Activated CD4-positive, alpha-beta memory T cell treated with anti-CD3 and anti-CD28 coated beads, Interleukin-2, amount 10 ng/mL, durations not matched to agents 7 days and 5 days (primary cell): ENCODE measurements at places on chromosomes 5 and 9. TPM values are rescaled to one million over a fixed set of nuclear protein-coding genes. Genes with fewer than 3 reads are reported as not detected.
A peak's percentile ranks its signal among the peaks of the same experiment; 100 is the strongest.

DNA sequence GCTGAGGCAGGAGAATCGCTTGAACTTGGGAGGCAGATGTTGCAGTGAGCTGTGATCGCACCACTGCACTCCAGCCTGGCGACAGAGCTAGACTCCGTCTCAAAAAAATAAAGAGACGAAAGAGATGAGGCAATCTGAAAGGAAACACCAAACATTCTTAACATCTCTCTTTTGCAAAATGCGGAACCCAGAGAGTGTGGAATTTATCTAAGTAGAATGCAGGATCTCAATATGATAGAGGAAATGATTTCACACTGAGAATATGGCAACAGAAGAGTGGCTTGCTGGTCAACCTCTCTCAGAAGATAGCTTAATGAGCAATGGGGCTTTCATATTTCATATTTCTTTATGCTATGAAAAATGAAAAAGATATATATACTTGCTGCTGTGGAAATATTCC lies 33.4 kb upstream of the PCA3 start:
- DNase-seq: no peak
- peaks cover 26% of the 10 kb centered on the region for H3K27me3 ChIP-seq
- H3K4me1 ChIP-seq: no peaks in the 10 kb centered on the region
- no peak overlapping the region for H3K4me3 ChIP-seq
- H3K27ac ChIP-seq: no peak overlapping the region
- no peaks in the 10 kb centered on the region for H3K36me3 ChIP-seq

DNA sequence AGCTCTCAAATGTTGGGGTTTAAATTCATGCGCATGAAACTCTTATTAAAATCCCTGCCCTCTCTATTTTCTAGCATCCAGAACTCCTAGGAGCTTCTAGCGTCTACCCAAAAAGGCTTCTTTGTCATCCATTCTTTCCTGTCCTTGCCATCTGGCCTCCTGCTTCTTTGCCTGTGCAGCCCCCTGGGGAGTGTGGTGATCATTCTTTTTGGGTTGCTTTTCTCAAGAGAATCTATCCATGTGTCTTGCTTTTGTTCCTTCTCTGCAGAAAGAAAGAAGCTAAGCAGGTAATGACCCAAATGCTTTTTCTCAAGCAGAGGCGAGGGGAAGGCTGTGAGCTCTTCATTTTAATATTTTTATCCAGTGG lies 26.6 kb downstream of the SKP2 start:
- H3K27me3 ChIP-seq: no peaks in the 10 kb centered on the region
- H3K4me3 ChIP-seq: no peak overlapping the region
- no peak for DNase-seq
- no peak overlapping the region for H3K27ac ChIP-seq

GRCh38 chr9:7936163-7936562 lies 136.6 kb upstream of the DMAC1 start:
- peaks cover 20% of the 10 kb centered on the region for H3K4me1 ChIP-seq
- peak overlapping the region; percentile 47 for H3K4me3 ChIP-seq

- H3K4me1 ChIP-seq: peaks cover 5% of the 10 kb centered on the region
- no peaks in the 10 kb centered on the region for H3K36me3 ChIP-seq
- H3K4me3 ChIP-seq: no peak overlapping the region
- H3K27ac ChIP-seq: no peak overlapping the region
- DNase-seq: no peak
- peaks cover 7% of the 10 kb centered on the region for H3K27me3 ChIP-seq
These were observed 155.5 kb upstream of the WWC1 start for GRCh38 chr5:168135897-168136296.

DNA sequence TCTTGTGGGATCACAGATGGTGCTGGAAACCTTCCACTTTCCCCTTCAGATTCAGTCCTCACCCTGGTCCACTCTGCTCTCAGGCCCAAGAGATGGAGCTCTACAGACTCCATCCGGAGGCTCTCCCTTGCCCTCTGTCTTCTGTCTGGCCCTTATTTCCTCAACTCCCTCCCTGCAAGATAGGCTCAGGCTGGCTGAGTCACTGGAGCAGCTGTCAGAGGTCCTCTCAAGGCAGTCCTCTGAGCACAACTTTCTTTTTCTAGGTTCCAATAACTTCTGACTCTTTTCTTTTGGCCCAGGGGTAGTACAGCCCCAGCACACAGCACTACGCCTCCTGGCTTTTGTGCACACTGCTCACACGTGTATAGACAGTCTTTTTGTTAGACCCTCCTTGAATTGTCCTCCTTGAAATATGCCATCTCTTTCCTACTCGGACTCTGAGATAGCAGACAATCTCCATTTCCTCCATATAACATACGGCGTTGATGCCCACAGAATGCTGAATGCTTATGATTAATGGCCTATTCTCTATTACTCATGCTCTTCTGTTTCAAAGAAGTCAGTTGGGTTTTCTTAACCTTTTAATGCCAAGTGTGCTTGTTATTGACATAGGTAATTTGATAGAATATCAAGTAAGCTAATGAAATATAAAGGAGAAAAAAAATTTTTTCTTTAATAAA lies 193.1 kb downstream of the SLC12A2 start:
- no peak for DNase-seq
- no peak overlapping the region for H3K4me3 ChIP-seq
- no peaks in the 10 kb centered on the region for H3K36me3 ChIP-seq
- no peaks in the 10 kb centered on the region for H3K4me1 ChIP-seq
- no peaks in the 10 kb centered on the region for H3K27me3 ChIP-seq

DNA sequence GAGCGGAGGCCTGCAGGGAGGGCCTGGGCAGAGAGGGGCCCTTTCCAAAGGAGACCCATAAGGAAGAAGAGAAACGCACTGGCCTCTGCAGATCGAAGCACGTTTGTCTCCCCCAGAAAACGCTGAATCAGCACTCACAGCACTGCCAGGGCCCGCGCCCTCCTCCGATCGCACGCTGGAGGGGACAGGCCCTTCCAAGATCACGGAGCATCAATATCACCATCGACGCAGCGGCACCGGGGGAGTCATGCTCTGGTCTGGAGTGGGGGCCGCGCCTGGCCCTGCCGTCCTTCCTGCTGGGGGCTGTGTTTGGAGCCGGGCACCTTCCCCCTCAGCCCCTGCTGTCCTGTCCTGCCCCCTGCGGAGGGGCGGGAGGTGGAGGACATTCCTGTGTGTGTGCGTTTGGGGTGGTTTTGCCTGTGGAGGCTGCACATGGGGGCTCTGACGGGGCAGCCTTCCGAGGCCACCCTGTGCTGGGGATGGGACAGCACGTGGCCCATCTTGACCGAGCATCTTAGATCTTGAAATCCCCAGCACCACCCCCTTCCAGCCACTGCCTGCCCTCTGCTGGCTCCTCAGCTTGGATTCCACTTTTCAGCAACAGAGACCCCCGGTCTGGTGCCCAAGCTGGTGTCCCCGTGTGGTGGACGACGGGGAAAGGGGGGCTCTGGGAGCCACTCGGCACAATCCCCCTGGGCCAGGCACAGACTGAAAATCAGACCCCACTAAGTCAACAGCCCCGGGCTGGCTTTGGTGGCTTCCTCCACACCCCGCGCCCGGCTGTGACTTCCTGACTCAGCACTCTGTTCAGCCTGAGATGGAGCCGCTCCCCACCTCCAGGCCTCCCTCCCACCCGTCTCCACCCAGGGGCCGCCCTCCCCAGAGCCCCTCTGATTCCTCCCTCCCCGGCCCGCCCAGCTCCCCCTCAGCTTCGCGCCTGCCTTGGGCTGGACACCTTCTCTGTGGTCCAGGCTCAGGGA lies 8.3 kb downstream of the TMEM250 start:
- peaks cover 89% of the 10 kb centered on the region for H3K4me1 ChIP-seq
- no peaks in the 10 kb centered on the region for H3K27me3 ChIP-seq
- peaks cover 12% of the 10 kb centered on the region for H3K36me3 ChIP-seq
- peak; percentile 56 for DNase-seq
- peak overlapping the region; percentile 86 for H3K4me3 ChIP-seq

DNA sequence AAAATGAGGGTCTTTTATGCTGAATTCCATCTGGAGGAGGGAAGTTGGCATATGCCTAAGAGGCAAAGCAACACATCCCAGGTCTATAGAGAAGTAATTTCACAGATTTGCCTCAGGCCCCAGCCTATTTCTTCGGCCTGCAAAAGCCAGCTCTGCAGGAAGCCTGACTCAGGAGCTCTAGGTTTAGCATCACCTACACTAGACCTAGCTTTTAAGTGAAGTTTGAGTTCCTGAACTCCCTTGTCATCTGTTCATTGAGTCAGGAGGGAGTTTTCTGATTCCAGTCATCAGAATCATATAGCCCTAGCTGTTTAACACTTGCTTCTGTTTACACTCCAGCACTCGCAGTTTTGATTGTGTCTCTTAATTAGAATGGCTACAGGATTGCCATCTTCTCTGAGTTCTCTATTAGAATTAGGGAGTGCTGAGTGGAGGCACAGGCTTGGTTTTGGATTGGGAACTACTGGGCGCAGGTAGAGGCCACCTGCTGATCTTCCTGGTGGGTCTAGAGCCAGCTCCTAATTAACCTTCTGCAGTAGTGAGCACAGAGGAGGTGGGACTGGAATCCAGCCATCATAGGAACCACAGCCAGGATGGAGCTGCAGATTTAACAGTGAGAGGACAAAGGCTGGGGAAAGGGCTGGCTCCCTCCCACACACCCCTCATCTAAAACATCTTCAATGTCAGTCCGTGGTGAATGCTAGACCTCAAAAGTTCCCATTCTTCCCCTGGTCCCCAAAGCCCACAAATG lies 179.5 kb downstream of the TRIO start:
- no peak overlapping the region for H3K27ac ChIP-seq
- H3K27me3 ChIP-seq: peaks cover 7% of the 10 kb centered on the region
- no peaks in the 10 kb centered on the region for H3K36me3 ChIP-seq
- no peak overlapping the region for H3K4me3 ChIP-seq
- DNase-seq: no peak

LCN1 gene
- not detected for total RNA-seq
